ENCODE measurements at places on chromosomes 16 and 17.

DNA sequence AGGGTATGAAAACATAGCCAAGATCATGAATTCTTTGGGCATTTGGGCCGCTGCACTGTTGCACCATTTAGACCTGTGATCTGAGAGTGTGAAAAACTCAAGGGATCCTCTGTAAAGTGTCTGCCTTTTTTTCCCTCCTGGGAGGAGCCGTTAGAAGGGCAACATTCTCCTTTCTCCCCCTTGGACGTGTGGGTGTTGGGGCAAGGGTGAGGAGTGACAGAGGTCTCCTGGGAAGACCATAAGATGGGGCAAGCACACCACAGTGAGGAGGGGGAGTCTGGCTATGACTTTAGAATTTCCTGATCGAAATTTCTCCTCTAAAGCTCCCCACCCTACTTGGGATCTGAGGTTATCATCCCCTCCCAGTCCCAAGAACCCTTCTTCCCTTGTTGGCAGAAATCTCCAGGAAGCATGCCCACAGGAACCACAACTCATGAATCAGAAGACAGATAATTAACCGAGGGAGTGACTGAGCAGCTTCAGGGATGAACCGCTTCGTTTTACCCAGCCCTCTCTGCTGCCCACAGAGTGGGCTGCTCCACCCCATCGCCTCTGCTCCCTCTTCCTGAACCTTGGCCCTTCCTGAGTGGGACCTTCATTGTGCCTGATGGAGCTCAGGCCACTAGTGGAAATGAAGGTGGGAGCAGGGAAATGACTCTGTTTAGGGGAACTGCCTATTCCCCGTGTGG, 4.2 kb downstream of the ITGB3 start:
- DNase-seq = no peak

DNA sequence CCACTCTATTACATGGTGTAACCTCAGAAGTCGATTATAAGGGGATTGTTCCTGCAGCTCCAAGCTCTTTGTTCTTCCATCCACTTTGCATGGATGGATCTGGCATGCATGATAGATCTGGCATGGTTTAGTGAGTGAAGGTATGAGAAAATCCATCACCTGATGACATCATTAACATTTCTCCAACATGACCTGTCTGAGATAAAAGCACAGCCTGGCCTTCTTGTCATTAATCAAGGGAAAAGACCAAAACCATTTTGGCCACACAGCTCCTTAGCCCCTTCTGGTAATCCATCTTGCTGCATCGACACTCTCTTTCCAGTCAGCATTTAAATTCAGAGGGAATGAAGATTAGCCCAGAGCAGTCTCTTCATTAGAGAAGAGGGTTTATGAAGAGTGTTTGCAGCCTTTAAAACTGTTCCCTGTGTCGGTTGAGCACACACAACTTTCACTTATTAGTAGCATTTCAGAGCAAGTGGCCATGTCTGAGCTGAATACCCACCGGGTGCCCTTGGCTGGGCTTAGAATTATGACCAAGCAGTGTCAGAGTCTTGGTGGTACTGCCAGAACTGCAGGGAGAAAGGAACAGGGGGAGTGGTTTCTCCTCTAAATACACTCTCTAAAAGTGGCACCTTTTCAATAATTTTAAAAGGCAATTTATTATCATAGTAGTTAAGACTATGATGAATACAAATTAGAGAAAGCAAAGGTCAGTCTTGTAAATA, 246.0 kb downstream of the HAPSTR1 start:
- DNase-seq = no peak

DNA sequence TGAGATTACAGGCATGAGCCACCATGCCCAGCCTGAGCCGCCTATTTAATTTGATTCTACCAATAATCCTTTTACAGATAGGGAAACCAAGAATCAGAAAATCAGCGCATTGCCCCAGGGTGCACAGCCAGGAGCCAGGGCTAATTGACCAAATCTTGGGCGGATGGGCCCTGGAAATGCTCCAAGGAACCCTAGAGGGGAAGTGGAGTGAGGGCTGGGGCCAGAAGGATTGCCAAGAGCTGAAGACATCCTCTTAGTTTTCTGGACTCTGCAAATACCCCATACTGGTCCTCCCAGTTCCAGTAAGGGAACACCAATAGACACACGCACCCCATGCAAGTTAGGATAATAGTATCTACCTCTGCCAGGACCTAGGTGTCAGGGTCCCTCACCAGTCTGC, 3.8 kb downstream of the FHOD1 start:
- DNase-seq = no peak

- peak; percentile 65 for DNase-seq
Observed at GRCh38 chr17:4881761-4882555, 17.4 kb upstream of the C17orf107 start.

DNA sequence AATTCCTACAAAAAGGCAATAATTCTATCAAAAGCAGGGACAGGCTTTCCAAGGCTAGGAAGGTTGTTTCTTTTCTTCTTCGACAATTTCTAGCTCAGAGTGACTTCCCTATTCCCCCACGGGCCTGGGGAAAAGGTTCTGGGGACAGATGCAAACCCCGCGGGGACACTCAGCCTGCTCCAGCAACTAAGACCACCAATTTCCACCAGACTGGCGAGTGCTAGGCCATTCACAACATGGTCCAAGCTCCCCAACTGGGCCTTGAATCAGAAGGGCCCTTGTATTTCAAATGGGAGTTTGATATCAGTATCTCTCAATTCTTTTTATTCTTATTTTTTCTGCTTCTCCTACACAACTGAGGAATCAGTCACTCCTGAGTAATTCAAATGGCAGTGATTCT, 86.7 kb downstream of the USP31 start:
- DNase-seq = no peak

- no peak for DNase-seq
Observed at GRCh38 chr16:81818568-81818896, 39.4 kb downstream of the PLCG2 start.

DNA sequence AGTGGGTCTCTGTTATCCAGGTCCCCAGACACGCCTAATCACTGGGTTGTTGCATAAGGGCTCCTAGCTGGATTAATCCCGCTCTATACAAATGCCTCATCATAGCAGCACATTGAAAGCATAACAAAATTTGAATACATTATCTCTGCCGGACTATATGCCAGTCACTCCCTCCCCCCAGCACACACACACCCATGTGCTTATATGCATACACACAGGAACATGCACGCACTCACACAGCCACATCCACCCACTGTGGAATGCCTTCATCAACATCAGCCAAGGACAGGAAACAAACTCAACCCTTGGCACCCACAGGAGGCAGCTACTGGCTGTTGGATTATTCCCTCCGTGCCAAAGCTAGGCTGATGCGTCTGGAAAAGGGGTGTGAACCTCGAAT, 3.5 kb upstream of the CDH13 start:
- DNase-seq = no peak

- DNase-seq = no peak
Observed at GRCh38 chr16:8519179-8519578, 71.1 kb downstream of the TMEM114 start.

DNA sequence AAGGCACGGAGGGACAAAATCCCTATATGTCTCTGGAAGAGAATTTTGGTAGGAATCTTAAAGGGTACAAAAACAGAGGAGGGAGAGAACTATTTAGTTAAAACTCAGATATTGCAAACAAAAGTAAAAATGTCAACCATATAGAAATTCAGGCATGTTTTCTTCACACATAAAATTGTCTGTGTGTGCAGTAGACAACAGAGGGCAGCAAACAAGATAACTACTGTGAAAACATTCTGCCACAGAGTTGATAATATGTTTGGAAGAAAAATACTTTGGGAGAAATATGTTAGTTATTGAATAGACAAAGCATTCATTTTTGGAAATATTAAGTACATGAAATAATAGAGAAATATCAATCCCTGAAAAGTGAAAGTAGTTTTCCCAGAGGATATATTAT, 56.2 kb downstream of the SNX11 start:
- DNase-seq = no peak

- no peak for DNase-seq
Observed at GRCh38 chr17:78735832-78736525, 46.1 kb downstream of the CYTH1 start.

- DNase-seq = no peak
Observed at GRCh38 chr16:707062-707538, 1.5 kb upstream of the FBXL16 start.

GRCh38 chr17:50976951-50977472, 110.9 kb upstream of the TOB1 start:
- no peak for DNase-seq

GRCh38 chr17:27976331-27976730, 66.1 kb upstream of the NLK start:
- no peak for DNase-seq

DNA sequence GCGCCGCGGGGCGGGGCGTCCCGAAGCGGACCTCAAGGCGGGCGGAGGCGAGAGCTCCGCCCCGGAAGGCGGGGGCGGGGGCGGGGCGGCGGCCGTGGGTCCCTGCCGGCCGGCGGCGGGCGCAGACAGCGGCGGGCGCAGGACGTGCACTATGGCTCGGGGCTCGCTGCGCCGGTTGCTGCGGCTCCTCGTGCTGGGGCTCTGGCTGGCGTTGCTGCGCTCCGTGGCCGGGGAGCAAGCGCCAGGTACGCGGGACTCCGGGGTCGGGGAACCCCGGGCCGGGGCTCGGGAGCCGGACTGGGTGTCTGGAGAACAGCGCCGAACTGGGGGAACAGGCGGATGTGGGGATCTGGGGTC, at the start of gene TNFRSF12A:
Gene TNFRSF12A, plus strand, starts transcription at position 122 of the 357 bp plus-strand sequence. Its CDS starts 30 bp downstream, at position 152.
- DNase-seq = peak; percentile 64

DNA sequence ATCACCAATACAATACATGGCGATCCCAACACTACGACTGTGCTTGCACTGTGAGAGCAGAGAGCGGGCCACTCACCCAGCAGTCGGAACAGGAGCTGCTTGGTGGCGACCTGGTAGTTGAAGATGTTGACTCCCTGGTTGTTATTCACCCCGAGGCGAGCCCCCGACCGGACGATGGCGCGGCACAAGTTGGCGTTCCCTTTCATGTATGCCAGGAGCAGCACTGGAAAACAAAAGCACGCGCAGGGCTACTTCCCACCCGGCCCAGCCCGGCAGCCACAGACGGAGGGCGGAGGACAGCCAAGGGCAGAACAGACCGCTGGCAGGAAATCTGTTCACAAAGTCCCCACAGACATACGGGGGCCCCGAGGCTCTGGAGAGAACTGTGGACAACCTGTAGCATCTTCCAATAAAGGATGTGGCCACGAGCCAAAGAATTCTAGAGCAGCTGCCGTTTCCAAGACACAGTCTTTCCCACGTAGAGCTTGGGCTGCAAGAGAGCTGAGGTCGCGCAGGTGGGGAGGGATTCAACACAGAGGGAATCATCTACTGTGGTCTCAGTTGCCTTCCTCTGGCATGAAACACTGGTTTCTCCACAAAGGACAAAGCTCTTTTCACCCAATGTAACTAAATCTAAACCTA, 27.8 kb downstream of the CYB5D2 start:
- no peak for DNase-seq

DNA sequence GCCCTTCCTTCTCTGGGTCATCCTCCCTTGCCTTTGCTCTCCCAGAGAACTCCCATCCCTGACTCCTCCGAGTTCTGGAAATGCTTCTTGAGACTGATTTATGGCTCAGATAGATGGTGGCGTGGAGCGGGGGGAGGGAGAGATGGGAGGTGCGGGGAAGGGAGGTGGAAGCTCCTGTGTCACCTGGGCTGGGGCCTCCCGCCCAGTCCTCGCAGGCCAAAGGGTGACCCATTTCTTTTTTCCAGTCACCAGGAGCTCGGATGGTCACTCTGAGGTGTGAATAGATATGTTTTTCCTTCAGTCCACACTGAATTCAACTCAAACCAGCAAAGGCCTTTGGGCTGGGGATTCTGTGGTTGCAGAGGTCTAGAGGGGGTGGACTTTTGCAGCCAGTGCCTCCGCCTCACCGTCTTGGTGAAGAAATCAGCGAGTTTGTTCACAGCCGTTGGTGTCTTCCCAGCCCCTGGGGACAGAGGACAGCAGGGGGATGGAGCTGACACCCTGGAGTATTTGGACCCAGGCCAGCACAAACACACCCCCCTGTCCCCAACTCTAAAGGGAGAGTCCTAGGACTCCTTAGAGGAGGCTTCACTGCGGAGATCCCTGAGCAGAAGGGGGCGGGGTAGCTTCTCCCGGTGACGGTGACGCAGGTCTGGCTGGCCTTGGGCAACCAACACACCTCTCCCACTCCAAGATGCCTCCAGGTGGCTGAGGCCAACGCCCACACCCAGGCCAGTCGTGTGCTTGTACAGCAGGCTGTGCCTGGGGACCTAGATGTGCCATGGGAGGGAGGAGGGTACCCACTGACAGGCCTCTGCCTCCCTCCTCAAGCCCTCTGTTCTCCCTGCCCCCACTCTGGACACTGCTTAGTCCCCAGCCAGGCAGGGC, 80.6 kb downstream of the AMFR start:
- DNase-seq = no peak

GRCh38 chr16:24749310-24749709, 19.9 kb downstream of the TNRC6A start:
- DNase-seq = no peak

GRCh38 chr17:82188001-82188961, 24.4 kb downstream of the CCDC57 start:
- no peak for DNase-seq

GRCh38 chr16:85037050-85037410, 9.4 kb downstream of the KIAA0513 start:
- no peak for DNase-seq

GRCh38 chr16:86886651-86887050, 308.3 kb downstream of the FOXL1 start:
- DNase-seq = no peak

DNA sequence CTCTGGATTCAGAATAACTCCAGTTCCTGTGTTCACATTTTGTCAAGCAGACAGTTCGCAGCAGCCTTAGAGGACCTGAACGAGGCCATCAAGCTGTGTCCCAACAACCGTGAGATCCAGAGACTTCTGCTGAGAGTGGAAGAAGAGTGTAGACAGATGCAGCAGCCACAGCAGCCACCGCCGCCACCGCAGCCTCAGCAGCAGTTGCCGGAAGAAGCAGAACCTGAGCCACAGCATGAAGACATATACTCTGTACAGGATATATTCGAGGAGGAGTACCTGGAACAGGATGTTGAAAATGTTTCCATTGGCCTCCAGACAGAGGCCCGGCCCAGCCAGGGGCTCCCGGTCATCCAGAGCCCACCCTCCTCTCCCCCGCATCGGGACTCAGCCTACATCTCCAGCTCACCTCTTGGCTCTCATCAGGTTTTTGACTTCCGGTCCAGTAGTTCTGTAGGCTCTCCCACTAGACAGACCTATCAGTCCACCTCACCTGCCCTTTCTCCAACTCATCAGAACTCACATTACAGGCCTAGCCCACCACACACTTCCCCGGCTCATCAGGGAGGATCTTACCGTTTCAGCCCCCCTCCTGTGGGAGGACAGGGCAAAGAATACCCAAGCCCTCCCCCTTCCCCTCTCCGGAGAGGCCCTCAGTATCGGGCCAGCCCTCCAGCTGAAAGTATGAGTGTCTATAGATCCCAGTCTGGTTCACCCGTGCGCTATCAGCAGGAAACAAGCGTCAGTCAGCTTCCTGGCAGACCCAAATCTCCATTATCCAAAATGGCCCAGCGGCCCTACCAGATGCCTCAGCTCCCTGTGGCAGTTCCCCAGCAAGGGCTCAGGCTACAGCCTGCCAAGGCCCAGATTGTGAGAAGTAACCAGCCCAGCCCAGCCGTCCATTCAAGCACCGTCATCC, 25.9 kb downstream of the CYB561 start:
- no peak for DNase-seq

GRCh38 chr17:67628580-67629013, 89.1 kb upstream of the NOL11 start:
- DNase-seq = no peak
